ENCODE measurements at places on chromosomes 3 and 15. TPM values are rescaled to one million over a fixed set of nuclear protein-coding genes. Genes with fewer than 3 reads are reported as not detected.

The ASTE1 gene
- total RNA-seq, result 5.6 TPM

The KIAA1143 gene
- total RNA-seq, result 12.7 TPM

The WDR49 gene
- not detected for total RNA-seq

The CRBN gene
- total RNA-seq, result 25.9 TPM

The FGF12 gene
- 0.67 TPM for total RNA-seq

The GNAT1 gene
- total RNA-seq, result 0.25 TPM

The ZNF621 gene
- 7.4 TPM for total RNA-seq

The MYO5A gene
- 19.3 TPM for total RNA-seq

The CIDEC gene
- 76.8 TPM for total RNA-seq

The RNF13 gene
- total RNA-seq, result 61.1 TPM

Data from A549 treated with AZD2906 at 1 μM for 4 hours (cell line).